CD4-positive, CD25-positive, alpha-beta regulatory T cell (primary cell): ENCODE measurements at places on chromosomes 12 and 14. TPM values are rescaled to one million over a fixed set of nuclear protein-coding genes. Genes with fewer than 3 reads are reported as not detected.

DNA sequence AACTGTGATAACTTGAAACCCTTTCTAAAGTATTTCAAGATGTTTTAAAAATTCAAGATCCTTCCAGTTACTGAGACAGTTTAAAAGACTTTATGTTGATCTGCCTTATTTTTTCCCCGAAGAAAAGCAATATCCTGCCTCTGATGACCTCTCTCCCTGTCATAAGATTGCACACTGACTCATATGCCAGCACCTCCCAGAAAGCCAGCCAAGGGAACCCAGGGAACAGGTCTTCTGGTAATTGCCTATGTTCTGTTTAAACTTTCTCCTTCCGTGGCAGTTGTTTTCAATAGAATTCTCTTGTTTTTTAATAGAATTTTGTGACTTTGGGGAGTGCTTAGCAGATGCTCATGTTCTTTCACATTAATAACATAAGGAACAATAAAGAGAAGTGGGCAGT lies 300.2 kb upstream of the PRKD1 start:
- no peak for DNase-seq

- no peak for DNase-seq
These were observed 19.5 kb upstream of the NUBPL start for GRCh38 chr14:31541702-31542101.

GRCh38 chr14:33879684-33880286 lies 71.1 kb downstream of the EGLN3 start:
- DNase-seq = no peak

DNA sequence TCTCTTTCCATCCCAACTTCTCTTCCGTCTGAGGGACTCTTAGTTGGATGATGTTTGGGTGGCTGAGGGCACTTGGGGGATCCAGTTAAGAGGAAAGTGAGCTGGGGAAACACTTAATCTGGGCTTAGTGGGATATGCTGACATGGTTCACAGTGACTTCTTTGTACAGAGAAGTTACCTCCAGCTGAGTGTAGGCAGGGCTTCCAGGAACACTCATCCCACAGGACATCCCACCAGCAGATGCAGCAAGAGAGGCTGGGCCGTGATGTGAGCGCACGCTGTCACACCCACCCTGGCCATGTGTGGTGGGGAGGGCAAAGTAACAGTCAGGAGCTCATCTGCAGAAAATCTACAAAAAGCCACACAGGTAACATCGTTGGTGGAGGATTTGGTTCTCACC lies 832 bp upstream of the CACNA2D4 start:
- no peak for DNase-seq

DNA sequence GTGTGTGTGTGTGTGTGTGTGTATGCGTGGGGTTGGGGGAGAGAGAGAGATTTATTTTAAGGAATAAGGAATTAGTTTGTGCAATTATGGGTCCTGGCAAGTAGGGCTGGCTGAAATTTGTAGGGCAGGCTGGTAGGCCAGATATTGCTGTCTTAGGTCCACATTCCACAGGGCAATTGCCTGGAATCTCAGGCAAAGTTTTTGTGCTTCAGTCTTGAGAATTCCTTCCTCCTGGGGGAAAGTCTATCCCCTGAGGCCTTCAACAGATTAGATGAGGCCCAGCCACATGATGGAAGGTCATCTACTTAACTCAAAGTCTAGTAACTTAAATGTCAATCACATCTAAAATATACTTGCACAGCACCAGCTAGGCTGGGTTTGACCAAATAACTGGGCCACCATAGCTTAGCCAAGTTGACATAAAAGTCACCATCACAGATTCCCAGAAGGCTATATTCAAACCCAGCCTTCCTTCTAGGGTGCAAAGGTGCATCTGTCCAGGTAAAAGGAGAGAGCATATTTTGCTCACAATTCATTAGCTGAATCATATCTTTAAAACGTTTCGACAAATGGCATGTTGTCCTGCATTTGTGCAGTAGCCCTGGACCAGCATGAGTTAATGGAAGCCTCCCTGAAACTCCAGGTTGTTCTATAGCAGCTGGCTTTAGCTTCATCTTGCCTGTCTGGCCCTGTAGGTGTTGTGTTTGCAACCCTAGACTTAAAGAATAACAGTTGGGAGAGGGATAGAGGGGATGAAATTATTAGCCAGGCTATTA lies 63.1 kb downstream of the C14orf132 start:
- DNase-seq = no peak

DNA sequence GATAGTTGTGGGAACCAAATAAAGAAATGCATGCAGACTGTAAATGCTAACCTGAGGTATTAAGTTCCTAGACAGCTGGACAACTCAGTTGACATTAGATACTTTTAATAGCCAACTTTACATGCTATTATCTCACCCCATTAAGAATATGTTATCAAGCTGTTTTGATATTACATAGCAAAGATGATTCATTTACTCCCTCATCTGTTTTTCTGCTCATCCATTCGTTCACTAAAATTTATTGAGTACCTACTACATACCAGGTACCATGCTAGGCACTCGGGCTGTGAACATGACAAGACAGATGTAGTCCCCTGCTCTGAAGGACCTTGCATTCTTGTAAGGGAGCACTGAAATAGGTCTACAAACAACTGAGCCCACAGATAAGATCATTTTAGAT lies 192.4 kb downstream of the DACT1 start:
- no peak for DNase-seq

DNA sequence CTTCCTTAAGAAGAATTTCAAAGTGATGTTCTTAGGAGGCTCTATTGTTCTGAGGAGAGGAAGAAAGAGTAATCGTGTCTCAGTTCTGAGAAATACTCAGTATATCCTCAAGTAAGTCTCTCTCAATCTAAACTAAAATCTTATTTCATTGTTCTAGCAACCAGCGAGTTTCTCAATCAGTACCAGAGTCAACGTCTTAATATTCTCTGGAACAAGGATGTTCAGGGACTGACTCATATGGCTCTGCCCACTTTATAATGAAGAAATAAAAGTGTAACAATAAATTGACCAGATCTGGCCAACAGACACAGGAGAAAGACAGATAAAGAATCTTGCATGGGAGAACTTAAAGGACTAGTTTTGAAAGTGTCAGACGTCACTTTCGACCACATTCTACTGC lies 469.8 kb upstream of the FLRT2 start:
- no peak for DNase-seq

GRCh38 chr12:12425001-12425400 lies 68.1 kb downstream of the BORCS5 start:
- no peak for DNase-seq

DNA sequence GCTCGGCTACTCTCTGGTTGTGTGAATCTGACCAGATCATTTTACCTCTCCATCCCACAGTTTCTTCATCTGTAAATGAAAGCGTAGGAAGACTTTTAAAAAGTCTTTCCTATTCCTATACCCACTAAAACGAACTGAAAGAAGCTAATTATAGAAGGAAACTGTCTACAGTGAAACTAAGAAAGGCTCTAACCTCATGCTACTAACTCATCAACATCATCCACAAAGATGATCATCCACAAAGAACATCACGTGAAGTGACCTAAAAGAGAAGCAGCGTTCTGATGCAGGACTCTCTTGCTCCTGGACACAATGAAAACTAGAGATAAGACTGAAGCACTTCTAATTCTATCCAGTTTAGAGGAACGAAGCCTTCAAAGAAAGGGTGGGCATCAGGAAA lies 58.5 kb upstream of the OSBPL8 start:
- DNase-seq = no peak

GRCh38 chr14:92033433-92033832 lies 6.4 kb downstream of the TRIP11 start:
- no peak for DNase-seq

GRCh38 chr14:75341620-75342019 lies 63.0 kb downstream of the FOS start:
- no peak for DNase-seq

DNA sequence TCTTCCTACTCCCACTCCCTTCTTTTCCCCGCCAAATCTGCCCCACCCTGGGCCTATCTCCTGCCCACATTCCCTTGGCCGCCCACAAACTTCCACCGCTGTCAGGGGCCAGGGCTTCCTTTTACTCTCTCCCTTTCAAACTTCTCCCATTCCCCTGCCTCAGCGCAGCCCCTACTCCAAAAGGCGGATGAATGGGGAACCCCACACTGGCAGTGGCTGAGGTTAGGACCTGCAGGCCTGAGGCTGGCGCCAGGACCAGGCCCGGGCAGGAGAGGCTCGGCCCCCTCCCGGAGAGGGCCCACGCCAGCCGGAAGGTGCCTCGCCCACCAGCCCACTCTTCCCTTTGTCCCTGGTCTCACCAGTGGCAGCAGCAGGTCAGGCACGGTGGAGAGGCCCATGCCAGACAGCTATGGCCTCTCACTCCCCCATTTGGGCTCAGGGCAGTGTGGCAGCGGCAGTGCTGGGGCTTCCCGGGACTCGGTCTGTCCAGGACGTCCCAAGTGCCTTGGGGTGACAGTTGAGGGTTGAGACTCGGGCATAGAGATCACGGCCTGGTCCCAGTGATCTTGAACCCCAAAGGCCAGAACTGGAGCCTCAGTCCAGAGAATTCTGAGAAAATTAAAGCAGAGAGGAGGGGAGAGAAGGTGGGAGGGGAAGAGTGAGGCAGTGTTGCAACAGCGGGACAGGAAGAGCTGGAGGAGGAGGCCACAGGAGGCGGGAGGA lies at the start of gene TNFRSF1A:
TSS of gene TNFRSF1A (minus strand) at position 660 of the 723 bp plus-strand sequence. CDS start at position 398, 262 bp downstream.
- peak; percentile 67 for DNase-seq

GRCh38 chr12:56126732-56127239 lies 1.3 kb upstream of the ESYT1 start:
- no peak for DNase-seq

DNA sequence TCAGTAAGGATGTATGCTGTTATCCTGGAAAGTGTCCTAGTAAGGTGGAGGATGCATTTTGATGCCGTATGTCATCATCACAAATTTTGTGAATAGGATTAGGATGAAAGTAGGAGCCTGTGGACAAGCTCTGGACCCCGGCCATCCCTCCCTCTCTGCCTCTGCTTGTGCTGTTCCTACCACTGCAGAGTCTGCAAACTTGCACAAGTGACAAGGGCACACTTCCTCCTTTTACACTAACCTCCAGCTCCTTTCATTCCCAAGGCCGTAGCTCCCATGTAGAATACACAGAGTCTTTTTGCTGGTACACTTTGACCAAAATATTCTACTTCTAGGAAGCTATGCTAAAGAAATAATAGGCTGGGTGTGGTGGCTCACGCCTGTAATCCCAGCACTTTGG lies 13.3 kb upstream of the TMCC3 start:
- DNase-seq = no peak

DNA sequence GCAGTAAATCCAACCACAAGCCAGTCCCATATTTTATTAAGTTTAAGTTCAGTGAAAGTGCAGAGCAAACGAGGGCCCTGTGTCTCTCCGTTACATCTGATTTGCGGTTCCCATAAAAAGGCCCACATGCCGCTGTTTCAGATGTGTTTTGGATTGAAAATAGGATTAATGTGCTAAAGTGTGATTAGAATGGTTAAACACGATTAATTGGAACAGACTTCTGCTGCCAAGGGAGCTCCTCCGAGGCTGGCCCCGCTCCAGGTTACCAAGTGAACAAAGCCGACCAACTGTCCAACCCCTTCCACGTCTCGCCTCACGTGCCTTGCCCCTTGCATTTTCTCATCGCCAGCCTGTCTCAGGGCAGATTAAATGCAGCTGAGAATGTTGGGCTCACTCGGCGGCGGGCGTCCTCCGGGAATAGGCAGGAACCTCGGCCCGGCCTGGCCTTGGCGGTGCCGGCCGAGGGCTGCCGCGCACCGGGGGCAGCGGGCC lies 166.5 kb upstream of the GSC start:
- DNase-seq = no peak

DNA sequence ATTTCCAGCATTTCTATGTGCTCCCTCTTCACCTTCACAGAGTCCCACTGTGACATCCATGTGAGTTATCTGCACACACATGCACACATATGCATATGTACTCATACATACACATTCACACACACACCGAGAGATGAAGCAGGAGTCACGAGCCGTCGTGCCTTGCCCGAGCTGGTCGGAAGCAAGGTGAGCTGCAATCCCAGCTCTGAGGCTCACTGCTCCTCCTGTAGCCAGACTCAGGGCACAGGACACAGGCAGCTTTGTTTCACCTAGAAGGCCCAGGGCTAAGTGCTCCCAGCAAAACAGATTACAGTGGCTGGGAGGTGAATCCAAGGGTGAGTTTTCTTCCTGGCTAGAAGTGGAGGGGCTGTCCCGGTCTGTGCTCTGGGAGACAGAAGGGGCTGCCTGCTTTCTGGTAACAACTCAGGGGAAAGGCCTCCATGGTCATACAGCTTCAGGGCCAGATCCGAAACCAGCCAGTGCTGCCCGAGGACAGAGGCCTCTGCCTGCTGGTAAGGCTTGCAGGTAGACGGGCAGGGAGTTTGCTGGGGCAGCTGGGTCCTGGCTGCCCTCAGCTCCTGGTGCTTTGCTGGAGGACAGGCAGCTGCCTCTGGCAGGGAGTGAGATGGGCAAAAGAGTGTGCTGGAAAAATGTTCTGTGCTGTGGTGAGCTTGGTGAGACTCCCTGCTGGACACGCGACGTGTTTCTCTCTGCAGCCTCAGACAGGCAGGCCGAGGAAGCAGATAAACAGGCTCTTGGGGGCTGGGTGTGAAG lies 123.7 kb downstream of the CRACR2A start:
- no peak for DNase-seq

GRCh38 chr12:64522316-64522715 lies 70.4 kb downstream of the TBK1 start:
- no peak for DNase-seq

GRCh38 chr12:108709697-108710096 lies 21.6 kb downstream of the CORO1C start:
- no peak for DNase-seq

DNA sequence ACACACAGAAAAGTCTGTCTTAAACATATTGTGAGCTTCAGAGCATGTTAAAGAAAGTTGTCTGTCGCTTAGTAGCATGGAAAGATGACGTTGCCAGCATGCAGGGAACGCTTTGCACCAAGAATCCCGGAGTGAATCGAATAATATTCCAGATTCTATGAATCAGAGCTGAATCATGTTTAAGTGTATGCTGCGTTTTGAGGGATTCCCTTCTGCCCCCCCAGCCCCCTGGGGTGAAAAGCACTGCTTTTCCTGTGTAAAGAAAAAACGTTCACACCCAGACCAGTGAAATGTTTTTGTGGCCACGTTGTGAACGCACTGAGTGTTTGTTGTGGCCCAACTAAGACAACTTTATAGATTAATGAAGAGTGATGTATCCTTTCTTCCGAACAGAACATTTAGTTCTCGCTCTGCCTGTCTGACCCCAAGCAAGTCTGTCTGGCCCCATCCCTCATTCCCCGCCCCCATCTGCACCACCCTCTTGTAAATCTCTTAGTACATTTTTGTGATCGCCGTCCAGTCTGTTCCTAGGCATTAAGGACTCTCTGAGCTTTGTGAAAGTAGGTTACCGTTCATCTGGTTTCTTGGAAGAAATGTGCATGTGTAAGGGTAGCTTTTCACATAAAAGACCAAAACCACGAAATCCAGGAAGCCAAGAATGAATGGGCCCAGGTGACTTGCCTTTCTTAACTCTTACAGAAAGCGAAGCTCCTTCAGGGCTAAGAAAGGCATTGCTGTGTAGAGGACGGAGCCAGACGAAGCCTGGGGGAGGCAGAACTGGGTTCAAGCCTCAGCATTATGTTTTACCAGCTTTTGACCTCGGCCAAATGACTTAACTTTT lies 103.0 kb downstream of the SAMD4A start:
- peak; percentile 72 for DNase-seq

The SRRM4 gene
- not detected for total RNA-seq

The OR11G2 gene
- not detected for total RNA-seq

The OTX2 gene
- total RNA-seq = not detected

The COCH gene
- total RNA-seq = not detected

The M6PR gene
- total RNA-seq = 132 TPM

The HOXC12 gene
- total RNA-seq = not detected

The DAO gene
- total RNA-seq = not detected

The MAX gene
- total RNA-seq = 219 TPM

The SCN8A gene
- total RNA-seq = 1.1 TPM

The OR6C2 gene
- total RNA-seq = not detected
